ENCODE measurements at places on chromosomes 5 and 9. TPM values are rescaled to one million over a fixed set of nuclear protein-coding genes. Genes with fewer than 3 reads are reported as not detected.

Gene COX7C
- total RNA-seq: 236 TPM

DNA sequence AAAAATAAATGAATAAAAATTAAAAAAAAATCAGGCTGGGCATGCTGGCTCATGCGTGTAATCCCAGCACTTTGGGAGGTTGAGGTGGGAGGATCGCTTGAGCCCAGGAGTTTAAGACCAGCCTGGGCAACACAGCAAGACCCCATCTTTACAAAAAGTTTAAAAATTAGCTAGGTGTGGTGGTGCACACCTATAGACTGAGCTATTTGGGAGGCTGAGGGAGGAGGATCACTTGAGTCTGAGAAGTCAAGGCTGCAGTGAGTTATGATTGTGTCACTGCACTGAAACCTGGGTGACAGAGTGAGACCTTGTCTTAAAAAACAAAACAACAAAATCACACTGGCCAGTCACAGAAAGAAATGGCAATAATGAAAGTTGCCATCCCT, 3.4 kb upstream of the CNTRL start:
- DNase-seq: no peak

Gene DDX46
- total RNA-seq: 32.5 TPM

Gene TRIM7
- 2.2 TPM for total RNA-seq

DNA sequence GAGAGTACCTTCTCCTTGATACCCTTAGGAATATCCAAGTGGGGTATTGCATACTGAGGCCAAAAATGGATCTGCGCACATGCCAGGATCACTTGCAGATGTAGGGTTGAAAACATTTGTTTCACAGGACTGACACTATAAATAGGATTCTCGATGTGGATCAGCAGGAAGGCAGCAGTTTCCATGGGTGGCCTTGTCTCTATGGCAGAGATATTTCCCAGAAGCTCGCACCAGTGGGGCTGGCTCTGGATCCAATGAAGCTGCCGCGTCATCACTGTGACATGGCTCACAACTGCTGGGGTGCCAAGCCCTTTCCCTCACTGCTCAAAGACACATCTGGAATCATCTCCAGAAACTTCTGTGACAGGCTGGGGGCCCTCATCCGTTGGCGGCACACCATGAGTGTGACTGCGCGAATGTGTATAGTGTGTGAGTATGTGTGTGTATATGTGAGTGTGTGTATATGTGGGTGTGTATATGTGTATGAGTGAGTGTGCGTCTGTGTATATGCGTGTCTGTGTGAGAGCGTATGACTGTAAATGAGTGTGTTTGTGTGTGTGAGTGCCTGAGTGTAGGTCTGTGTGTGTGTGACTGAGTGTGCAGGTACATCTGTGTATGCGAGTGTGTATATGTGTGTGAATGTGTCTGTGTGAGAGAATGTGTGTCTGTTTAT, 182.5 kb downstream of the GAS1 start:
- no peak for DNase-seq

GRCh38 chr9:133813749-133814585, 75.8 kb upstream of the SARDH start:
- peak; percentile 45 for DNase-seq

- DNase-seq: no peak
These were observed 354.1 kb upstream of the SLC30A5 start for GRCh38 chr5:68739752-68740151.

DNA sequence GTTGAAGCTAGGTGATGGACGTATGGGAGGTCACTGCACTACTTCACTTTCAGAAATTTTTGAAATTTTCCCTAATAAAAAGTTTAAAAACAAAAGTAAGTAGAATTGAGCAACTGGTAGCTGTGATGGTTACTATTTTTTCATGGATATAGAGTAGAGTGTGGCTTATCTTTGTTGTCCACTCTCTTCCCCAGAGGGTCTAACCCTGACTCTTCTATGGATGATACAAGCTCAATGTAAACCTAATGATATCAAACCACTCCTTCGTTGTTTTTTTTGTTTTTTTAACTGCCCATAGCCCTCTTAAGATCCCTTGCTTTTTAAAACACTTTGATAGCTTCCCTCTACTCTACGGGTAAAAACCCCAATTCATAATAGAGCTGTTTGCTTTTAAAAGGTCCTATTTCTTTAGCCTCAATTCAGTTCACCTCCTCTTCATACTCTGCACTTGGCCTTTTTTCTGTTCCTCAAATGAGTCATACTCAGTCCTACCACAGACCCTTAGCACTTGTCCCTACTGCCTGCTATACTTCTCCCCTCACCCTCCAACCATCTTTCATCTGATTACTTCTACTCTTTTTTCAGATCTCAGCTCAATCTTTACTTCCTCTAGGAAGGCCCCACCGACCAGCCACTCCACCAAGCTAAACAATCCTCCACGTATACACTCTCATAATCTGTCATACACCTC, 2.6 kb downstream of the HDAC3 start:
- DNase-seq: no peak

GRCh38 chr9:117823576-117823975, 119.4 kb downstream of the TLR4 start:
- DNase-seq: no peak

Gene CBY3
- total RNA-seq: not detected

Gene FOXD4L3
- total RNA-seq: 1.4 TPM

Gene ENTPD2
- not detected for total RNA-seq

GRCh38 chr5:139982157-139982974, 60.7 kb downstream of the NRG2 start:
- peak; percentile 44 for DNase-seq

- no peak for DNase-seq
These were observed 14.6 kb downstream of the LMAN2 start for GRCh38 chr5:177336603-177337494.

- peak; percentile 93 for DNase-seq
These were observed 58.2 kb downstream of the RICTOR start for GRCh38 chr5:39015743-39016586.

Gene C9orf72
- total RNA-seq: 19.3 TPM

Gene PHF19
- total RNA-seq: 20.0 TPM

DNA sequence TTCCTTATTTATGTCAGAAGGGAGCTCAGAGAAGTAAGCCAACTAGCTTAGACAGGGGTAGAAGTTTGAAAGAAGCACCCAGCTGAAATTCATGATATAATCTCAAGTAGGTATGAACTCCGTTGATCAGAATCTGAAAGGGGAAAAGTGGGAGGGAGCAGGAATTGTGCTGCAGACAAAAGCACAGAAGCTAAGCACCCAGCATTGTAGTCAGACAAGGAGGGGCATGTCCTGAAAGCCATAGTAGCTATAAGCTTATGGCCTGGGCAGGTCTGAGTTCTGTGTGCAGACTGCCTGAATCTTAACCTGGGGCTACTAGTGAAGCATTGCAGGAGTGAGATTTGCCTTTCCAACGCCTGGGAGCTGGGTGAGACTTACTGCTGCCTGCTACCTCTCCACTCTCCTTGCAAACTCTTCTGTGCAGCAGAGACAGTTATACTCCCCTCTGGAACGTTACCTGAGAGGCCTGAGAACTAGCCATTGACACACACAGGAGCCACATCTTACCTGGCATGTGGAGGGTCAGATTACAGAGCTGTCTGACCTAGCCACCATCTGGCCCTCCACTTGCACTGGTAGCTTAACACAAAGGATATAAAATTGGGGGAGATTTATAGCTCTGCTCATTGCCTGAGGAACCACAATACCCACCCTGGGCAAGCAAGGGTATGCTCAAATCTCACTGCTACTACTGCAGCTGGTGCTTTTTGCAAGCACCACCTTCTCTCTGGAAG, 9.8 kb upstream of the CYLC2 start:
- no peak for DNase-seq

Gene ATP10B
- 2.2 TPM for total RNA-seq

Gene TMEM215
- total RNA-seq: 3.1 TPM

DNA sequence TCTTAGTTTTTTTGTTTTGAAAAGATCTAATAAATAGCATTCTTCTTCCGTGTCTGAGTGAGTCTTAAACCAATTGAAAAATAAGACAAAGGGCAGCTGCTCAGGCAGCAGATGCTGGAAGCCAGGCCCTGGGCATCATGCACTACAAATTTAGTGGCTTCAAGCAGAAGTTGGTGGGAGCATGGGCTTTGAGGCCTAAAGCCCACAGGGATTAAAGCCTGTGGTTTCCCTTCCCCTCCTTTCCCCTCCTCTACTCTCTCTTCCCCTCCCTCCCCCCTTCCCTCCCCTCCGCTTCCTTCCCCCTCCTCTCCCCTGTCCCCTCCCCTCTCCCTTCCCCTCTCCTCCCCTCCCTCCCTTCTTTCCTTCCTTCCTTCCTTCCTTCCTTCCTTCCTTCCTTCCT, 20.1 kb upstream of the KIF4B start:
- no peak for DNase-seq

Gene FLT4
- total RNA-seq: 0.48 TPM

DNA sequence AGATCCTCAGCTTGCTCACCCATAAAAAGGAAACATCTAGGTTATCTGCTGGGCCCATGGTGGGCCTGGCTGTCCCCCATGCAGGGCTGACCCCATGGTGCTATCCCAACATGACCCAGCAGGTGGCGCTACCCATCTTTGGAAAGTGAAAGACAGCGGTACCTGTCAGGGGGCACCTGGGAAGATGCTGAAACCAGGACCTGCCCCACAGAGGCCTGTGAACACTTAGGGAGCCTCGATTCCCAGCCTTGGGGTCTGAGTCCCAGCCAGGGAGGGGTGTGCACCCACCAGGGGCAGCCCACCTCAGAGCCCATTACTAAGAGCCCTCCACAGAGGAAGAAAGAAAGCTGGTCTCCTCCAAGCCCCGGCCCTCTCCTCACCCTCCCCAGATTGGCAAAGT, 46.6 kb upstream of the IPPK start:
- peak; percentile 55 for DNase-seq

DNA sequence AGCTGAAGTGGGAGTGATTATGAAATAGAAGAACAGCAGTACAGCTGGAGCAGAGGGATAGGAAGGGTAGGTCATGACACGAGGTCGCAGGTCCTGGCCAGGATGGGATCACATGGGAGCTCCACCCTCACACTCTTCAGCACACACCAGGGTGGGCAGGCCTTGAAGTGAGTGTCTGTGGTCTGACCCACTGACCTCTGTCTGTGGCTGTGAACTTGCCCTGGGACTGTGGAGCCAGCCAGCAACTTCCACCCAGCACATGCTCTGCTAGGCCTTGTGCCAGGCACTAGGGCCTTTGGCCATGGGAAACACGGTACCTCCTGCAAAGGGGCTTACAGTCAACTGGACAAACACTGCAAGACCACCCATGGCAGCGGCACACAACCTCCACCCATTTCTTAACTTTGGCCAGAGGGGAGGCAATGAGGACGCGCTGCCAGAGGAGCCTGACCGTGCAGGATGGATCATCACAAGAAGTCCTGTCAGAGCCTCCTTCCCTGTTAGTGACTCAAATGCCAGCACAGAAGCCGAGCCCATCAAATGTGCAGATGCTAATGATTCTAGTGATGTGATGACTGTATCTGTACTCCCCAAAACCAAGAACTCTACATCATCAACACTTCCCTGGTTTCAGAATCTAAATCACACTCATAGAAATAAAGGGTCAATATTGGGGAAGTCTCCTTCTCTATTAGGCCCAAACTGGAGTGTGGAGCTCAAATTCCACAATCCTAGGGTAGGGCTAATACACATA, 113.6 kb downstream of the DPYSL3 start:
- DNase-seq: no peak

Gene CD180
- 1.2 TPM for total RNA-seq

GRCh38 chr5:175088963-175089362, 355.0 kb downstream of the DRD1 start:
- no peak for DNase-seq

Gene ZNG1E
- 104 TPM for total RNA-seq

DNA sequence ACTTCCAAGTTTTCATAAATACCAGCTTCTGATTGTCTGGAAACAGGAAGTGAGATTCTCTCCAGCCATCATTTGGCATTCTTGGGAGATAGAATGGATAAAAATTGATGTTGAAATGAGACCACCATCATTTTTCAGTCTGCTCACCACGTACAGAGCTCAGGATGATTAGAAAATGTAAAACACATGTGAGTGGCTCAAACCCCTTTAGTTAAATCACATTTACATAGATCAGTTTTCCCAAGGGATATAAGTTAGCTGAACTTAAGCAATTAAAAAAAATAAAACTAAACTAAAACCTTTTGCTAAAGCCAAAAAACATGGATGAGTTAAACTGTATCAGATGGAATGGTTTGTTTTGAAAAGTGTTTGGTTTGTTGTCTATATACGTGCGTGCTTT, 37.1 kb upstream of the GDNF start:
- DNase-seq: no peak

Measured in umbilical cord (tissue), 2 donors.